ENCODE measurements at places on chromosomes 2 and 18.

DNA sequence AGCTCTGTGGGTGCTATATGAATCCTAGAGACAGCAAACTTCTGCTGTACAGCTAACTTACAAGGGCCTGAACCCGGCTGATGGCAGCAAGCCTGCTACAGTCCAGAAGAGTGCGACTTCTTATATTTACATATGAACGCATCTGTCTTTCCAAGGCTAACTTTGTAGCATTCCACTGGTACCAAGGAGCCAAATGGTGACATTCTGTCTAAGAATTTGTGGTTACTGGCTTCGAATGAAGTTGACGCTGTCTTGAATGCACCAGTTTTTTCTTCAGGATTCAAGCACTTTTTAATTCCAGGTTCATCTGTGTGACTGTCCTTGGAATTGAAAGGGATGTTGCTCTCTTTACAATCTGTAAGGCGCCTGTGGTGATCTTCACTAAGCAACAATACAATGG is 42.4 kb downstream of the THUMPD2 start:
- peak; percentile 99 for DNase-seq

- DNase-seq = no peak
Observed at GRCh38 chr18:64333584-64333983, 184.7 kb upstream of the LINC00305 start.

DNA sequence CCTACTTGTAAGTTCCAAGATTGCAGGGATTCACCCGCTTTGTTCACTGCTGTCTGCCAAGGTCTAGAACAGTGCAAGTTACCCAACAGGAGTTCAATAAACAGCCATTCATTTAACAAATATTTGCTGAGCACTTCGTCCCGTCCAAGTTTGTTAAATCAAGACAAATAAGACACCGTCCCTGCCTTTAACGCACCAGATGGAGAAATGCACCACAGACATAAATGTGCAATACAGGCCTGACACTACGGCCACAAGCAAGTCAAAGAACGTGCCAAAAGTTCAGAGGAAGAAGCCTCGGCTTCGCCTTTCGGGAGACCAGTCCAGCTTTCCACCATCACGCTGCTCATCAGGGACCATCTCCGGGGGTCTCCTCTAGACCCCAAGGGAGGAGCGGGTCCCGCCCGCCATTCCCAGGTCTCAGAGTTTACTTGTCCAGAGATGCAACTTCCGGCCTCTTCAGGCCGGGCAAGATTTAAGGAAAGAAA is 429 bp downstream of the C2orf76 start:
- DNase-seq = peak; percentile 18

DNA sequence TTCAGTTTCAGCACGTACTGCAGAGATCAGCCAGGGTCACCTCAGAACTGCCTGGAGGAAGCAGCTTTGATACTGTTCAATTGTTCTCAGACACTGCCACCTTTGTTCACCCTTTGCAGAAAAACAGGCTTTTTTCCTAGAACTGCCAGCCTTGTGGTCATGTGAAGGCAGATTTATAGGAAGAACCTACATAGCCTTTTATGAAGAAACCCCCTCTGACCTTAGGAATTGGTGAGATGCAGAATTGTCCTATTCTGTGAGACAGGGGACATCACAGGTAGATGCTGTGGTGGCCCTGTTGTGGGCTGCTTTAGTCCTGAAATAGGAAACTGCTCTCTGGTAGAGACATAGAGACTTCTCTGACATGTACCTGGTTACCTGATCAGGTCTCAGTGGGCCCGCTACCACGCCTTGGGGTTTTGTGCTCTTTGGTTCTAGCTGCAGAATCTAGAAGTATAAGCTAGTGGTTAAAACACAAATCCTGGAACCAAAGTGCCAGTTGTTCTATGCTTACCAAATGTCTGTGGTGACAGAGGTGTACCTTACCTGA is 206.6 kb downstream of the AGPS start:
- no peak for DNase-seq

DNA sequence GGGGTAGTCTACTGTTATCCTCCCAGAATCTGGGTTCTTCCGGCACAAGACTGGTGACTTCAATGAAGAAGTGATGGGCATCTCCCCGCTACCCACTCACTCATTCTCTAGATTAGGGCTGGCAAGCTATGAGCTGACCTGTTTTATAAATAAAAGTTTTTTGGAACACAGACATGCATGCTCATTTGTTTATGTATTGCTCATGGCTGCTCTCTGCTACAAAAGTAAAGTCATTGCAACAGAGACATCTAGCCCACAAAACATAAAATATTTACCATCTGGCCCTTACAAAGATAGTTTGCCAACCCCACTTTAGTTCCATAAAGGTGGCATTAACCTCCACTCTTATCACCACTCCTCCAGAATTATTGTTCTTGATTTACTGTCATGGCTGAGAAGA is 39.1 kb upstream of the SPATS2L start:
- no peak for DNase-seq

- no peak for DNase-seq
Observed at GRCh38 chr2:117956036-117956796, 57.7 kb downstream of the CCDC93 start.

DNA sequence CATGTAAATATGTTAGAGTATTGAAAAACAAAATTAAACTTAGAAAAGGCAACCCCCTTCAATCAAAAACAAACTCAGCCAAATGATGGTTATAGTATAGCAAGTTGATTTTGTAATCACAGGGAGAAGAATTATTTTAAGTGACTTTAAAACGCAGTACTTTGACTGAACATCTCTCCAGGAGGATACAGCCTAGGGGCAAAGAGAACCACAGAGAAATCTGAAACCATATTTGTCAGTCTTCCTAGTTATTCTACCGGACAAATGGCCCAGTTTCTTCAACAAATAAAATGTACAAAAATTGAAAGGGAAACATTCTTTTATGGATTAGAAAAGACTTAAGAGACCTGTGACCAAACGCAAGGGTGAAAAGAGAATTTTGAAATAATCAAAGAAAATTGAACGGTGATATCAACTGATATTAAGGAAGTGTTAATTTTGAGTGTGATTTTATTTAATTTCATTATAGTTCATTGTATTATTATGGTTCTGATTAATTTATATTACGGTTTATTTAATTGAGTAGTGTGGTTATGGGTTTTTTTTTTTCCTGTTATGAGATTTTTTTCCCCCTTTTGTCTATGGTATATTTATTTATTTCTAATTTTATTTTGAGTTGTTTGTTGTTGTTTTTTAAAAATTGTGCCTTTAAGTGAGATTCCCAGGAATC is 75.3 kb downstream of the HNRNPLL start:
- no peak for DNase-seq

DNA sequence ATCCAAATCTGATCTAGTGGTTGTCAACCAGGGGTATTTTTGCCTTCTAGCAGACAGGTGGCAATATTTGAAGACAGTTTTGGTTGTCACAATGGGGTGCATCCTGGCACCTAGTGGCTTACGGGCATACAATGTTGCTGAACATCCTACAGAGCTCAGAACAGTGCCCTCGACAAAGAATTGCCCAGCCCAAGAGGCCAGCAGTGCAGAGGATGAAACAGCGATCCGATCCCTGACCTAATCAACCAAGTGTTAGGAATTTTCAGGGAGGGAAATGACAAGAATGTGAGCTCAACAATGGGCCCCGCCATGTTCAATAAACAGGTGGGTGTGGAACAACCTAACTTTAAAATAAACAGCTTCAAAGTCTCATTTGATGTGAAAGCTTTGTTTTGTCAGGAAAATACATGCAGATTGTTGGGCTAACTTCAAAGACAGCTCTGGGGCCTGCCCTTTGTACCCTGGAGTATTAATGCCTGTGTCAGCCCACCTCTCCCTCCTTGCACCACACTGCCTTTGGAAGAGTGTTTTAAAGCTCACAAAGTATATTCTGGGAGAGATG is 22.5 kb upstream of the SCYGR5 start:
- DNase-seq = no peak

DNA sequence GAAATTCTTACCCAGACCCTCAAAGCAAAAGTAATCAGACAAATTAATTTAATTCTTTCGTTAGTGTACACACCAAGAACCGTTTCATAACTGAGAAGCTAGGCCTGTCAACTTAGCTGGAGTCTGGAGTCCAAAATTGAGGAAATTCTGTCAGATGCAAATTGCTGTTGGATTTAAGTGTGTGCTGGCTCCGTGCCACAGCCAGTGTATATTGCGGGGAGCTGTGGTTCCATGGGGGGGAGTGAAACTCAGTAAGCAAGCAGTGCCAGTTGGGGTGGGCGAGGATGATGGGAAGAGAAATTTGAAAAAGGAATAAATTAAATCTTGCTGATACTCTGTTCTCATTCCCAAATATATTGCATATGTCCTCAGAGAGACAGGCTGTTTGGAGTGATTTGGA is 4.0 kb downstream of the ARPC2 start:
- DNase-seq = no peak

- no peak for DNase-seq
Observed at GRCh38 chr18:78797499-78797898, 182.1 kb upstream of the SALL3 start.

DNA sequence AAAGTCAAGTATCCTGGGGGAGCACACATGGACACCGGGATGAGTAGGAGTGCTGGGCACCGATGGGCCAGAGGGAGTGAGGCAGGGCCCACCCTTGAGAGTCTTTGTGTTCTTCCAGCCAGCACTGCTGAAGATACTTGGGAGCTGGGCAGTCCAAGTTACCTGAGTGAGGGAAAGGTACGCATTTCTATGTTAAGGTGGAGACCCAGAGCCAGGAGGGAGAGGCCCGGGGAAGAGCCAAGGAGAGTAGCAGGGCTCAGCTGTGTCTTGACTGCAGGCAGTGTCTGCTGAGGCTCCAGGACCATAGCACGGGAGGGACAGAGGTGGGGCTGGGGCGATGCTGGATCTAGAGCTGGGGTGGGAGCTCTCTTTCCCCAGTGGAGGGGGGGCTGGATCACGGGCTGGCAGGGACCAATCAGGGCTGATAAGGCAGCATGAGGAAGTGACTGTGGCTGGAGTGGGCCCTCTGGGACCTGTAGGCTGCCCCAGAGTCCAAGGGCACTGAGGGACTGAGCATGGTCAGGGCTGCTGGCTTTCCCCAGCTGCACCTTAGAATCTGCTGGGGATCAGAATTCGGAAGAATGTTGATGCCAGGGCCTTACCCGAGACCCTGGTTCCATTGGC is 289.2 kb downstream of the PHLPP1 start:
- DNase-seq = no peak

DNA sequence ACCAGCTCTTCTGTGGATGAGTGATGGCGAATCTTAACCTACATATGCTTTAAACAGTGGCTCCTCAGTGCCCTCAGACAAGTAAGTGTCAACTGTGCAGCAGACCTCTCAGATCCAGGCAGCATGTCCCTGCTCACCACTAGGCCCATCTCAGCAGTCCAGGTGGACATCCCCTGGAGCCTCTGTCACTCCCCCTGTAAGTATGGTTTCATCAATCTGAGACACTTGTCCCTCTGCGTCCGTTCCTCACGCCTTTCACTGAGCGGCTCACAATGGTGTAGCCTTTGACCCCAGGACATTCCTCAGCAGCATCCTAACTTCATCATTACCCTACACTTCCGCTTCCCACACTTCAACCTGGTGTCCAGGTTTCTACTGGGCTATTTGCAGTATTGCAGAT is 69.3 kb upstream of the RALBP1 start:
- DNase-seq = no peak

GRCh38 chr2:173282795-173283545 is 71.7 kb upstream of the CDCA7 start:
- DNase-seq = no peak

GRCh38 chr2:152648336-152648735 is 68.9 kb downstream of the PRPF40A start:
- DNase-seq = no peak

DNA sequence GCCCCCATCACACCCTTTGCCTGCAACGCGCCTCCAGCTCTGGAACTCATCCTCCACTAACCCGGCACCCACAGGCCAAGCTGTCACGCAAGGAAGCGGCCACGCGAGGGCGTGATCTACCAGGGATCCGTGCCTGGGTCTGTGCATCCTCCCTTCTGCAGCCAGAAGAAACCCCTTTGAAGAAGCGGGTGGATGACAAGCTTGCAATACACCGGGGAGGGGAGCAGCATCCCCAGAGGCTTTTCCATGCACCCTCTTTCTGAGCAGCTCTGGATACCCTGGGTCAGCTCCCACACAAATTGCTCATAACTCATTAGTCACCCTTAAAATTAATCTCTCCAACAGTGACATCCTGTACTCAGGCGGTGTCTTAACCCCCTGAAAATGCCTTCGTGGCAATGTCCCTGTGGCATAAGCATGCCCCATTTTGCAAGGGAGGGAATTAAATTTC is 47.6 kb downstream of the PDCL3 start:
- DNase-seq = peak; percentile 6

GRCh38 chr2:234355021-234355720 is 141.7 kb downstream of the ARL4C start:
- DNase-seq = no peak

DNA sequence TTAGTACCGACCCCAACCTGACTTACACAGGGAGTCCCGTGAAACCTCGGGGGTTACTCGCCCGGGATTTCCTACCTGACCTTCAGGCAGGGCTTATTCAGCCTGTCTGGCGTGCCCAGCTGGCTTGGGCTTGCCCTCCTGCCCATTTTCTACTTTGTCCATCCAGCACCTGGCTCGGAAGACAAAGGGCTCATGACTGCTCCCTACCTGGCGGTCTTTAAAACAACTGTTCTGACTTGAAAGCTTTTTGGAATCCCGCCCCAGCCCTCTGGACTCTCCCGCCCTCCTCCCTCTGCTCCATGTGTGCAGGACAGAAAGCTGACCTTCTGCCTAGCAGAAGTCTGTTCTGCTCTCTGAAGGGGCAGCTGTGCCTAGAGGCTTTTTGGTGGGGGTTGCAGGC is 43.1 kb downstream of the ACKR3 start:
- DNase-seq = no peak

- DNase-seq = no peak
Observed at GRCh38 chr2:219620546-219620945, 6.9 kb upstream of the SLC4A3 start.

DNA sequence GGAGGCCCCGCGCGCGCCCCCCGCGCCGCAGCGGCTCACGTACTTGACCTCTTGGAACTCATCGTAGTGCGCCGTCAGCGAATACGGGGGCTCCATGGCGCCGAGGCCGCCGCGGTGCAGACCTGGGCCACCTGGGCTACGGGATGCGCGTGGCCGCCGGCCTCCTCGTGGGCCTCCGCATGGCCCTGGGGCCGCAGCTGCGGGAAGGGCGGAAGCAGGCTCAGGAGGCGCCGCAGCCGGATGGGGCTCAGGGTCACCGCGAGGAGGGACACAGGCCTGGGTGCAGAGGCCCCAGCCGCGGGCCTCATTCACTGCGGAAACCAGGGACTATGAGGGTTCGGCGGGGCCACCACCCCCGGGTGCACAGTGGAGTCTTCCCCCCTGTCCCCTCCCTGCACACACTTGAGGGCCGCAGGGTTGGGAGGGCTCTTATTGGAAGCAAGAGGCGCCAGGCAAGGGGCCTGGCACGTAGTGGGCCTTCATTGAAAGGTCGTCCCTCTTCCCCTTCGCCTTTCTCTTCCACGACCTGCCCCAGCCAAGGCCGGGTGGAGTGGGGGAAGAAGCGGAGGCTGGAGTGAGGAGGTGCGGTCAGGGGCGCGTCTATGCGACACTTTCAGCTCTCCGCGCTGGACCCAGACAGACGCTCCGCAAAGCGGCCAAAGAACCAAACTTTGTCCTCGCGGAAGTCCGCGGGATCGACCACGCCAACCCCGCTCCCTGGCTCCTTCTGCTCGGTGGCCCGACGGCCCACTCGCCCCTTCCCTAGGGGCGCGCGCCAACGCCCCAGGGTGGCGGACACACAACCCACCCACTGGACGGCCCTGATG is 863 bp downstream of the ECEL1 start:
- DNase-seq = no peak

- no peak for DNase-seq
Observed at GRCh38 chr2:199468561-199469513, 11.1 kb upstream of the SATB2 start.

- DNase-seq = peak; percentile 36
Observed at GRCh38 chr2:95115418-95115817, 6.2 kb downstream of the MRPS5 start.

Measured in astrocyte (in vitro differentiated cells and primary cell).